GM12892 (cell line): ENCODE measurements at places on chromosomes 1 and 21.
A peak's percentile ranks its signal among the peaks of the same experiment; 100 is the strongest.

DNA sequence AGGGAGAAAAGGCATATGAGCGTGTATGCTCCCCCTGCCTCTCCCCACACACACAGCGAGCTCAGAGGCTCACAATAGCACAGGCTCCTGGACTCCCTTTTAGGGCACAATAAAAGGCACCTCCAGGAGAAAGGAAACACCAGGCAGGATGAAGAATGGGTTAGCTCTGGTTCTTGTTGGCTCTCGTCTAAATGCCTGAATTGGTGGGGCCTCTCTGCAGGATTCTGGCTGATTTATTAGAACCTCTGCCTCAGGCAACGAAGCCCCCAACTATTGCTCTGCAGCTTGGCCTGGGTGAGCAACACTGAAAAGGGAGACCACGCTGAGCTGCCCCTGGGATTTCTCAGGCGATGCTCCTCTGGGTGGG lies 590.9 kb upstream of the PLXNA2 start:
- DNase-seq, result no peak

GRCh38 chr1:193069748-193070385 lies 10.5 kb downstream of the RO60 start:
- no peak for DNase-seq

DNA sequence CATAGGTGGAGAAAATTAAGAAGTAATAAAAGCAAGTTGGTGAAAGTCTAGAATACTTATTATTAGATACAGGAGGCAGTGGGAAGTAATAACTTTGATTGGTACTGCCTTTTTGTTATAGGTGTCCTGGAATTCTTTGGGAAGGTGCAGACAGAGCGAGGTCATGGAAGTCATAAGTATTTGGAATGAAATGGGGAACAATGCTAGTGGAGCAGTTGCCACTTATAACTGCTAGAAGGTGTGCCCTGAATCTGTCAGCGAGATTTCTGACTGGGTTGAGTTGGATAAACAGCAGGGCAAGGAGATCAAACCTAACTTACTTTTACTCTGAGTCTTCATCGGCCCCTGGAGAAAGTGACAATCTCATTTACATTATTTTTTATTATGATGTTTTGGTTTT lies 69.6 kb downstream of the LHX9 start:
- DNase-seq, result no peak

DNA sequence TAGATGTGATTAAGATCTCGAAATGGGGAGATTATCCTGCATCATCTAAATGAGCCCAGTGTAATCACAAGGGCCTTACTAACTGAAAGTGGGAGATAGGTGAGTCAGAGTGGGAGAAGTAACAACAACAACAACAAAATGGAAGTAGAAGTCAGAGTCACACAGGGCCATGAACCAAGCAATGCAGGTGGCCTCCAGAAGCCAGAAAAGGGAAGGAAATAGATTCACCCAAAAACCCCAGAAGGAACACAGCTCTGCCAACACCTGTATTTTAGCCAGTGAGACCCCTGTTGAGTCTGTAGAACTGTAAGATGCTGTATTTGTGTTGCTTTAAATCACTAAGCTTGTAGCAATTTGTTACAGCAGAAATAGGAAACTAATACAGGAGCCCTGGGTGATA lies 4.1 kb downstream of the TAGLN2 start:
- peak; percentile 52 for DNase-seq

- DNase-seq, result no peak
These were observed 953.8 kb upstream of the ADGRL2 start for GRCh38 chr1:80846966-80847365.

DNA sequence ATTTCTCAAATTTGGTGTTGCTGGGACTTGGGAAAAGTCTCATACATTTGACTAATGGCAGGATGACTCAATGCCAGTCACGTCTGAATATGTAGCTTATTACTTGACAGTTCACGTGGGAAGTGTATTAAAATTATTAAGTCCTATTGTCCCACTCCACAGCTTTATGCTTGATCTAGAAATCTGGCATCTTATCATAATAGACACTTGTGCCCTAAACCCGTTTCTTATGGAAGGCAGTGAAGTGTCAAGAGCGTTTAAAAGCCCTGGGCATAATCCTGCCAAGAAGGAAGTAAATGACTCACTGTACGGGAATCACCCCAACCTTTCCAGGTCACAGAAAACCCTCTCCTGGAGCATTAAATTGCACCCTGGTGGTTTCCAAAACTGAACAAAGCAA lies 207.4 kb downstream of the APP start:
- no peak for DNase-seq

DNA sequence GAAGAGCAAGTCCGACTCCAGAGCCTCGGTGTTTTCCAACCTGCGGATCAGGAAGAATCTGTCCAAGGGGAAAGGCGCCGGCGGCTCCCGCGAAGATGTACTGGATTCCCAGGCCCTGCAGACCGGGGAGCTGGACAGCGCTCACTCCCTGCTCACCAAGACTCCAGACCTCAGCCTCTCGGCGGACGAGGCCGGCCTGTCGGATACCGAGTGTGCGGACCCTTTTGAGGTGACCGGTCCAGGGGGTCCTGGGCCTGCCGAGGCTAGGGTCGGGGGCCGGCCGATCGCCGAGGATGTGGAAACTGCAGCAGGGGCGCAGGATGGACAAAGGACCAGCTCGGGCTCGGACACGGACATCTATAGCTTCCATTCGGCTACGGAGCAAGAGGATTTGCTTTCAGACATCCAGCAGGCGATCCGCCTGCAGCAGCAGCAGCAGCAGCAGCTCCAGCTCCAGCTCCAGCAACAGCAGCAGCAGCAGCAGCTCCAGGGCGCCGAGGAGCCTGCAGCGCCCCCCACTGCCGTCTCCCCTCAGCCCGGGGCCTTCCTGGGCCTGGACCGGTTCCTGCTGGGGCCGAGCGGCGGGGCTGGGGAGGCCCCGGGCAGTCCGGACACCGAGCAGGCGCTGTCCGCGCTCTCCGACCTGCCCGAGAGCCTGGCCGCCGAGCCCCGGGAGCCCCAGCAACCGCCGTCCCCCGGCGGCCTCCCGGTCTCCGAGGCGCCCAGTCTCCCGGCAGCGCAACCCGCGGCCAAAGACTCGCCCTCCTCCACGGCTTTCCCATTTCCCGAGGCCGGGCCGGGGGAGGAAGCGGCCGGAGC lies 827 bp downstream of the FMN2 start:
- peak; percentile 13 for DNase-seq

DNA sequence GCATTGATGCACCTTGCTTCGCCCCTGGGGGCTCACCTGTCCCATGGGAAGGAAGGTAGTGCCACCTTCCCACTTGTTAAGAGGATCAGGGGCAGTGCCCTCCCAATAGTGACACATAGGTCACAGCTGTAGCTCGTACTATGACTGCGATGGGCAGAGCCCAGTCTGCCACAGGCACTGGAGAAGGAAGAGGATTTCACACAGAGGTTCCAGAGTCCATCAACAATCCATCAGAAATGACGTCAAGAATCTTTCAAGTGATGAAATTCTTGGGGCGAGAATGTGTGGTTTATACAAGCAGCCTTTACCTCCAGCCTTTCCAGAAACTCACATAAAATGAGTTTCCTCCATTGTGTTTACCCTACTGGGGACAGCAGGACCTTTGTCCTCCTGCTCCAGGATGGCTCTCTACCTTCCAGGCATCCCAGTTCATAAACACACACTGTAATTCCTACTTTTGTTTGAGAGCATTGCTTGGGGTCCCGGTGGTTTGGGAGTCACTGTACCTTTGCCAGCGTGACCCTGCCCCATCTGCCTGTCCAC lies 260.6 kb upstream of the VAMP3 start:
- DNase-seq, result no peak

- no peak for DNase-seq
These were observed 1.6 kb downstream of the KRTAP10-2 start for GRCh38 chr21:44549525-44550211.
